Nucleus accumbens (tissue), 56 donors: ENCODE measurements at places on chromosomes 7 and 10.

GRCh38 chr10:95451150-95451549 is 110.0 kb downstream of the SORBS1 start:
- no peak for DNase-seq

DNA sequence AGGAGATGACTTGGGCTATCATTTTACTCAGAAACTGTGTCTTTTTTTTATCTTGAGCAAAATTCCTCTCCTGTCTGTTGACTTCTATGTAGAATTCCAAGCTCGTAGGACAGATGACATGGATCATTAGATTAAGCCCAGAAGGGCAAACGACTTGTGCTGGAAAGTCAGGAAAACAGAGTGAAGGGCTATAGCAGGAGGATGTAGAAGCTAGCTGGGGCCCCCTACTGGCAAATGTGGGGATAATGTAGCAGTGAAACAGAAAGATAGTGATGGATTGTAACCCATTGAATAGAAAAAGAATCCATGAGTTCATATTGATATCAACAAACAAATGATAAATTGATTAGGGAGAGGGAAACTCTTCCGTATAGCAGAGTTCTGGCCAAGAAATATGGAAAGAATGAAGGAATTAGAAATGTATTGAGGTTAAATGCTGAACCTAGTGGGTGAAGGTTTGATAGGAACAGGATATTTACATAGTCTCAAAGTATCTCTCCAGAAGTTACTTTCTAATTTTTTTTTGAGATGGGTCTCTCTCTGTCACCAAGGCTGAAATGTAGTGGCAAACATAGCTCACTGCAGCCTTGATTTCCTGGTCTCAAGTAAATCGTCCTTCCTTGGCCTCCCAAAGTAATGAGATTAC is 103.6 kb downstream of the LYZL1 start:
- peak; percentile 1 for DNase-seq

DNA sequence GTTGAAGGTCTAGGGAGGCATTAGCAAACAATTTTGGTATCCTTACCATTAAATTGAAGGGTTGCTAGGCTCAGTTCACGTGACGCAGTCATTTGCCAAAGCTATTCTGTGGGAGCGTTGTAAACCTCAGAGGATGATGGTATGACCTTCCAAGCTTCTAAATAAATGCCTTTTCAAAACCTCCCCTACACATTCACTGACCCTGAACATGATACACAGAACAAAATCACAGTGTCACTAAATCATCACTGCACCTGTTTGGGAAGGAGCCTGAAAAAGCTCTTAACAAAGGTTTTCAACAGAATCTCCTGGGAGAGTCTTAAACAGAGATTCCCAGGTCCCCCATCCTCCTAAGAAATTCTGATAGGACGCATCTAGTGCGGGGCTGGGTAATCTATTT is 13.2 kb upstream of the CCDC172 start:
- DNase-seq: no peak

- DNase-seq: no peak
Observed at GRCh38 chr10:31876652-31877352, 51.8 kb downstream of the ARHGAP12 start.

DNA sequence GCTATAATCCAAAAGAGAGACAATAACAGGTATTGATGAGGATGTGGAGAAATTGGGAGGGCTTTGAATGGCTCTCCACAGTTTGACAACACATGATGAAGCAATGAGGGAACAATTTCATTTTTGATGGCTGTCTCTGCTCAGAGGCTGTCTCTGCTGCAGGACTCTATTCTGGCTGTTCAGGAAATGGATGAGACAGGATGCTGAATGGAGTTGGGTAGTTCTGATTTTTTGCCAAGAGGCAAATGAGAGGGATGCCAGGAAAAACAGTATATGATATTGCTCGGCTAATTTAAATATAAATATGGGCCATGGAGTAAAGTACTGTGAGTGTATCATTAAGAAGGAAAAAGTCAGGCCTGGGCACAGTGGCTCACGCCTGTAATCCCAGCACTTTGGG is 16.8 kb downstream of the APBB1IP start:
- no peak for DNase-seq

DNA sequence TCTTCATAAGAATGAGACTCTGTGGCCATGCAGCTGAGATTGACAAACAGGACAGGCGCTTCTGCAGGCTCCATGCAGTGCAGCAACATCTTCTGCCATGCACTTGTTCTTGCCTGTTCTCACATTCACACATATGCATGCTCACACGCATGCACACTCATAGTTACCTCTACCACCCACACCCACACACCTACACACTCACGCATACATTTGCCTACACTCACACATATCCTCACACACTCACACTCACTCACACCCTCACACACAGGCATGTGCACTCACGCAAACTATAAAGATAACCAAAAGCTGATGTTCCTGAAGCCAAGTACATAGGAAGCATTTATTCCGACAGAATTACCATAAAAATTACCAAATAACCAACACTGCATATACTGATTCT is 15.7 kb downstream of the GLI3 start:
- DNase-seq: no peak

DNA sequence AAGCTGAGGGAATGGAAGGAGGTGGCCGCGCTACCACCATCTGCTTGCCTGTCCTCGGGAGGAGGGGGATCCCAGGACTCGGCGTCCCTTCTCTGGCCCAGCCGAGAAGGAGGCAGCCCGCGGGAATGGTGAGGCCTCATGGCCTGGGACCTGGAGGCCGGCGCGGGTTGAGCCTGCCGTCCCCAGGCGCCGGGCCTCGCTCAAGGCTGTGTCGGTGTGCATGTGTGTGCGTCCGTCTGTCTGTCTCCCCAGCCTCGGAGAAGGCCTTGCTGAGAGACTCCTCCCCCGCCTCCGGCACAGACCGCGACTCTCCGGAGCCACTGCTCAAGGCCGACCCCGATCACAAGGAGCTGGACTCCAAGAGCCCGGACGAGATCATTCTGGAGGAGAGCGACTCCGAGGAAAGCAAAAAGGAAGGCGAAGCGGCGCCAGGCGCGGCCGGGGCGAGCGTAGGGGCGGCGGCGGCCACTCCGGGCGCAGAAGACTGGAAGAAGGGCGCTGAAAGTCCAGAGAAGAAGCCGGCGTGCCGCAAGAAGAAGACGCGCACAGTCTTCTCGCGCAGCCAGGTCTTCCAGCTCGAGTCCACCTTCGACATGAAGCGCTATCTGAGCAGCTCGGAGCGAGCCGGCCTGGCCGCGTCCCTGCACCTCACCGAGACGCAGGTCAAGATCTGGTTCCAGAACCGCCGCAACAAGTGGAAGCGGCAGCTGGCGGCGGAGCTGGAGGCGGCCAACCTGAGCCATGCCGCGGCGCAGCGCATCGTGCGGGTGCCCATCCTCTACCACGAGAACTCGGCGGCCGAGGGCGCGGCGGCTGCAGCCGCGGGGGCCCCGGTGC is 1.3 kb downstream of the HMX3 start:
- DNase-seq: no peak

GRCh38 chr7:105691082-105691679 is 109.9 kb upstream of the EFCAB10 start:
- no peak for DNase-seq

- DNase-seq: no peak
Observed at GRCh38 chr7:19989906-19990305, 216.5 kb upstream of the TMEM196 start.

- no peak for DNase-seq
Observed at GRCh38 chr10:69228151-69228550, 8.0 kb downstream of the HKDC1 start.

DNA sequence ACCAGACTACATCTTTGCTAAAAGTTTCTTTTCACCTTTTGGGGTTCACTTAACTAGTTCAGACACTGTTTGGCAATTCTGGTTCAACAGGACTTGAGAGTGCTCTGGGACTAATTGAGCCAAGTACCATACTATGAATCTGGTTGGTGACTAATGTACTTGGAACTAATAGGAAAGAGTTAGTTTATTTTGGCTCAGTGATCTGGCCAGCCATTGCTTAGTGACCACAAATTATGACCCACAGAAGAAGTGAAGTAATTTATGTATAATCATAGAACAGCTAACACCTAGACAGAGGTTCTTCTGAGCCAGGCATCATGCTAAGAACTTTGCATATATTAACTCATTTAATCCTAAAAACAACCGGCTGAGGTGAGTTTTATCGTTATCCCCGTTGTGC is 126.5 kb upstream of the JCAD start:
- DNase-seq: no peak

DNA sequence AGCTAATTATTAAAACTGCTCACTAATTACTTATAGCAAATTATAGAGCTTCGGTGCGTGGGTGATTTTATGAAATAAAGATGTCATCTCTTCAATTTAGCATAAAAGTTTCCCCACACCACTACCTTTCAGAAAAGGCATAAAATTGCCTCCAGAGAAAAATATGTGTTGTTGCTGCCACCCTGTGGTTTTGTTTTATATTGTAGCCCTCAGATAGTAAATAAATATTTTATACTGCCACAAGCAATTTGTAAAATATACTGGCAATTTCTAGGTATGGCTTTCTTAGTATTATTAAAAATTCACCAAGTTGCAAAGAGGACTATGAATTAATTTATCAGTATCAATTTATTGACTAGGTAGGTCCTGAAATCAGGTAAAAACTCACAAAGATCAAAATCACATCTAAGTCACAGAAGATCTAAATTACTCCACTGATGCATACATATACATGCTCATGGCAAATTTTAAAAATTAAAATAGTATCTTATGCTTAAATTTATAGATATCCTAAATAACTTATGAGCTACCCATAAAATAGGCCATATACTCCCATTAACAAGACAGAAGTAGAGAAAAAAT is 26.5 kb downstream of the ASNS start:
- DNase-seq: no peak

DNA sequence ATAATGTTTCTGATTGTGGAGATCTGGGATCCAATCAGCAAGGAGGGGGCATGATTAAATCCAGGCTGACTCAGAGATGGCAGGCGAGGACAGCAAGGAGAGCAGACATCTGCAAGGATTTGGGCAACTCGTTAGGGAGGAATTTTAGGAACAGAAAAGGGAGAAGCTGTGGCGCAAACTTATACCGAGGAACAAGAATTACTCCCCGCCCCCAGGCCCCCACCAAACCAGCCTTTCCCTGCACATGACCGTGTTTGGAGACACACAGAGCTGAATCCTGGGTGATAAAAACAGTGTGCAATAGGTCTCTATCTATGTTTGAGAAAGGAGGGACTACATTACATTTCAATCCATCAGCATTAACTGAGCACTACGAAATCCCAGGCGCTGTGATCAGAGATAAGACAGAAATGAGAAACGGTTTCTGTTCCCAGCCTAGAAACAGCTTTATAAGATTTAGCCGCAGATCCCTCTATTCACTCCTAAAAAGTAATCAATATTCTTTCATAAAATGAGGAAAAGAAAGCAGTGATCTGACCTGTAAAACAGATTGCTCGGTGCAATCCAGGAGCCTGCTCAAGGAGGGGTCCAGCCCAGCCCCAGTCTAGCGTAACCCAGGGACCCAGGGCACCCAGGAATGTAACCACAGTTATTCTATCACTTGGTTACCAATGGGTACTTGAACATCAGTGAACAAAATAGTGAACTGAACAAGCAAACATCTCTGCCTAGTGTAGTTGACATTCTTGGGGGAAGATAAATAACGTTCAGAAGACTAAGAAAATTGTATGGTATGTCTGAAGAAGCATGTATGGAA is 37.2 kb upstream of the RAPGEF5 start:
- peak; percentile 7 for DNase-seq

DNA sequence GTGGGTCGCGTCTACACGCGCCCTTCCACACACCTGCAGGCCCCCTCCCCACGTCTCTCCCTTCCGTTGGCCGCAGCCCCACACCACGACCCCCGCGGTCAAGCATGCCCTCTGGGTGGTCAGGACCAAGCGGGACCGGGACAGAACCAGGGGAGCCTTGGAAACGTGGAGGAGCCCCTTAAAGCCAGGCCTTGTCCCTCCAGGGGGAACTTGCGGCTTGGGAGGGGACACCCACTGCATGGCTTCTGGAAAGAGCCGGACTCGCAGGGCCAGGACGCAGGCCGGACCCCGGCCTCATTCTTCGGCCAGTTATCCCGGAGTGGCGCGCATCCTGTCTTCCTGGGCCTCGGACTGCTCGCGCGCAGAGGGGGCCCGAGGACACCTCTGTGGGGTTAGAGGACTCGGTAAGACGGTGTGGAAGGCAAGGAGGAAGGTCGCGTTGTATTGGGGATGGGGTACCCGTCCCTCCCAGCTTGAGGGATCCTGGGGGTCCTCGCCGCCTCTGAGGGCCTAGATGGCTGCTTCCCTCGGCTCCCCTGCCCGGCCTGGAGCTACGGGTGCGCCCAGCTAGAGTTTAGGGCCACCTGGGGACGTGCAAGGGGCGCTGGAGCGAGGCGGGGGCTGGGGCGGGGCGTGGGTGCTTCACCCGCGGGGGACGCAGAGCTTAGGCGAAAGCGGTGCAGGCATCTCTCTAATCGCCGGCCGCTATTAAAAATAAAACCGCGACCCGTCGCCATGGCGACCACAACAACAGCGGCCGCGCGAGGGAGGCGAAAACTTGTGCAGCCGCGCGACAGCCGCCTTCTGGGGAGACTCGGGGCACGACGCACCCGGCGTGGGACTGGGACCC is 1.8 kb upstream of the PDGFA start:
- no peak for DNase-seq

- peak; percentile 6 for DNase-seq
Observed at GRCh38 chr10:15106352-15107013, 9.3 kb downstream of the RPP38 start.

DNA sequence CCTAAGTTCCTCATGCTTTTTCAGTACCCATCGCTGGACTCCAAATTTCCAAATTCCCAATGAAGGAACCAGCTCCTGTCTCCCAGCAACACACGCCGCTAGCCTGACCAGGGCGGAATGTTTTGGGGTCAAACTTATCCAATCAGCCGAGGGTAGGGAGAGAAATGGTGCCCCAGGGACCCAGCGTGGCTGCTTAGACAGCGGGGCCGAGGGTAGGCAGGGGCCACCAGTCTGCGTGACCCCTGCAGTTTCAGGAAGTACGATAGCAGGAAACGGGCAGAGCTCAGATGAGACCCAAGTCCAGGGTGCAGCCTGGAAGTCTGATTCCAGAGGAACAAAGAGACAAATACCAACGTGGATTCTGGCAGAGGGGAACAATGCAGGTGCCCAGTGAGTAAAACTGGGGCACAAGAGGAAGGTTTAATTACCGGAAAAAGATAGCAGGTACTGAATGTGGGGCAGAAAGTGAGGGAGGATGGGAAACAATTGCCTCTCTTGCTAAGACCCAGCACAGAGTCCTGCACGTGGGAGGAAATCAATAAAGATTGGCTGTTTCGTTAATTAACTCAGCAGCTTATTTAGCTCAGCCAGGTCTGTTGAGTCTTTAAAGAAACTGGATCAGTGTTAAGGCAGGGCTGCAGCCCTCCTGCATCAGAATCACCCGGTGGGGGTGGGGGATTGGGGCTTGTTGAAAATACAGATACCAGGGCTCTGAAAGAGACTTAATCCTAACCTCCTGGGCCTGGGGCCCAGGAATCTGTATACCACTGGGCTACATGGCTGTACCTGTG is 50.4 kb upstream of the NFE2L3 start:
- DNase-seq: no peak

- no peak for DNase-seq
Observed at GRCh38 chr10:111079241-111079760, 2.5 kb downstream of the ADRA2A start.

- no peak for DNase-seq
Observed at GRCh38 chr7:132878204-132878919, 203.5 kb downstream of the CHCHD3 start.

GRCh38 chr10:129849452-129849750 is 114.7 kb downstream of the EBF3 start:
- no peak for DNase-seq
